ENCODE measurements at places on chromosomes 7 and 10.

GRCh38 chr10:119360181-119360921 lies 153.0 kb downstream of the GRK5 start:
- DNase-seq, result no peak

DNA sequence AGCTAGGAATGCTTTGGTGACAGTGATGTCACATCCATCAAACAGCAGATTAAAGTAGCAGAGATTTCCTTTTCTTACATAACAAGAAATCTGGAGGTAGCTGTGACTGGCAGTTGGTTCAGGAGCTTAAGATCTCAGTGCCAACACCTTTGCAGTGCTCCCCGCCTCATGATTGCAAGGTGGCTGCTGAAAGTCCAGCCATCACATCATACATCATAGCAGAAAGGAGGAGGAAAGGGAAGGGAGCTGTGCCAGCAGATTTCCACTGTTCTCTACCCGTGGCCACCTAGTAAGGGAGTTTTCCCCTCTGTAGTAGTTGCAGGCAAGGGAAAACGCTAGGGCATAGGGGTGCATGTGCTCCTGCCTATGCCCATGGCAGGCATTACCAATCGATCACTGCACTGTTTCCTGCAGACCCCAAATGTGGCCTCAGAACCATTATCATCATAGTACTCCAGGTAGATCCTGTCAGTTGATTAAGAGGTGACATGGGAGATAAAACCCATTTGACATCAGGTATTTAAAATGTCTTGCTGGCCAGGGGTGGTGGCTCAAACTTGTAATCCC lies 57.9 kb upstream of the GTF2IRD1 start:
- DNase-seq, result no peak

- no peak for DNase-seq
Measured at GRCh38 chr7:121376979-121377378, 19.1 kb downstream of the FAM3C start.

- no peak for DNase-seq
Measured at GRCh38 chr10:60073781-60074656, 167.7 kb upstream of the CCDC6 start.

DNA sequence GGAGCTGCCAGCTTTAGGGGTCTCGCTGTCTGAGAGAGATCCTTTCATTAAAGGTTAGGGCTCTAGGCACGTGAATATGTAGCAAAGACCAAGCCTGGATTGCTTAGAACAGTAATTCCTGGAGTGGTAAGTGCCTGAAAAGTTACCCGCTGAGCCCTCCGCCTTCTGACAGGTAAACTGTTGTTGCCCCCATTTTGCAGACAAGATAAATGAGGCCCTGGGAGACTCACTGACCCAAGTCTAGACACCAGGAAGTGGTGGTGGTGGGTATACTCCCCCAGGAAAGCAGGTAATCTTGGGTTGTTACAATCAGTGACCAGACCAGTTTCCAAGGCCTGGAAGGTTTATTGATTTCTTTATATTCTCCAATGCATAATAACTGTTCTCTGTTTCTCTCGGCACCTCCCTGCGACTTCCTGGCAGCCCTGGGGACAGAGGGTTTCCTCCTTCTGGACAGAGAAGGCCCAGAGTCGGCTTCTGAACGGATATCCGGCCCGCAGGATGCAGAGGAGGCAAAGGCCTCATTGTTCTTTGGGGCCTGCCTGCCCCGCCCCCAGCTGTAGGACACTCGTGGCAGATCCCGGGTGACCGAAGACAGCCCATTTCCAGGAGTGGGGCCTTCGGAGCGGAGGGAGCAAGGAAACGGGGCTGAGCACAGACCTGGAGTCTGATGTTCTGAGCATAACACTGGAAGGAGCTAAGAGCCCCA lies 1.3 kb upstream of the GRK5 start:
- DNase-seq, result no peak

- no peak for DNase-seq
Measured at GRCh38 chr7:149869867-149870266, 3.9 kb upstream of the ATP6V0E2 start.
